GM23338 (cell line): ENCODE measurements at places on chromosomes 2 and 18.

DNA sequence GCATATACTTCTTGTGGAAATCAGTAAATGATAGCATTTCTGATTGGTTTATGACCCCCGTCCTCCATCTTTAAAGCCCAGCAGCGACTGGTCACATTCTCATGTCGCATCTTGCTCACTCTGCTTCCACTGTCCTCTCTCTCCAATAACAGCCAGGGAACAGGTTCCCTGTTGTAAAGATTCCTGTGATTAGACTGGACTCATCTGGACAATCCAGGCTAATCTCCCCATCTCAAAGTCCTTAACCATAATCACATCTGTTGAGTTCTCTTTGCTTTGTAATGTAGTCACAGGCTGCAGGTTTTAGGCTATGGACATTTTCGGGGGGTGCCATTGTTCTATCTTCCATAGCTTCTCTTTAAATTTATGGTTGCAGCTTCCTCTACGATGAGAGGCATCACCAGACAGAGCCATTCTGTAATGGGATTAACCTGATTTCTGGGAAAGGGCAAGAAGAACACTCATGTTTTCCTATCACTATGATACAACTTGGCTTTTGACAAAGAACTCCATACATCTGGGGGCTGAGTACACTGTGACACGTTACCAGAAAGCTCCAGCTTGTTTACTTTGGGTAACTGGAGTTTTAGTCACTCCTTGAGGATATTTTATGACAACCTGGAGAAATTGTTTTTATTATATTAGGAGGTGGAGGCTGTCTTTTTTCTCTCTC, 159.0 kb downstream of the NYAP2 start:
- H3K4me1 ChIP-seq: no peaks in the 10 kb centered on the region
- no peak overlapping the region for H3K27ac ChIP-seq
- H3K36me3 ChIP-seq: no peaks in the 10 kb centered on the region
- H3K27me3 ChIP-seq: no peaks in the 10 kb centered on the region
- DNase-seq: no peak

DNA sequence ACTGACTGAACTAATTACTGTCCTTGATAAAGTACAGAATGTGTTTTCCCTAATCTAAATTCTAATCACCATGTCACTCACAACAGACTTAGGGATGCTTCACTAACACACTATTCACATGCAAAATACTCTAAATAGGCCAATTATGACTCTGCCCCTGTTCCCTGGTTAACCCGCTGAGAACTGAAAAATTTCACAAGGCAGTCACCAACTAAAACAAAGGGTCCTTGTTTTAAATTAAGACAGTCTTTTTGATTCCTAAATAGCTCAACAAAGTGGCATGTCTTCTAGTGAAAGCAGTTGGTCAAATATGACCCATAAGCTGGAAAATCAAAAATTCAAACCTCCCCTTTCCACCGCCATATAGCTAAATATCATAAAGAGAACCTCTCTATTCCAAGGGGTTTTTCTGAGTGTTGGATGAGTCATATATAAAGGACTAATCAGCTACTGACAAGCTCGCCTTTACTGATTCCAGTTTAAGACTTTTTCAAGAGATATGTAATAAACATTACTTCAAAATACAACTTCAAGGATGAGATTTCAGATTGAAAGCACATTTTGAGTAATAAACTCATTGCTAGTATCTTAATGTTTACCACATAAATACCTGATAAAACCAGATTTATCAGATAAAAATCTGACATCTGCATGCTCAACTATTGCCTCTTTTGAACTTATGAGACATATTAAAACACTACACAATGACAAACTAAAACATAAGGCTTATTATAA, 235.8 kb downstream of the TCF4 start:
- no peaks in the 10 kb centered on the region for H3K36me3 ChIP-seq
- H3K27ac ChIP-seq: no peak overlapping the region
- H3K27me3 ChIP-seq: peaks cover 5% of the 10 kb centered on the region; the same call in 1 of the 2 replicates
- H3K4me3 ChIP-seq: peak overlapping the region; percentile 1; the same call in 1 of the 2 replicates
- DNase-seq: peak; percentile 79
- H3K4me1 ChIP-seq: peaks cover 79% of the 10 kb centered on the region

GRCh38 chr2:5392658-5393057, 299.5 kb upstream of the SOX11 start:
- H3K4me1 ChIP-seq: no peaks in the 10 kb centered on the region
- DNase-seq: no peak
- H3K36me3 ChIP-seq: no peaks in the 10 kb centered on the region
- H3K27me3 ChIP-seq: no peaks in the 10 kb centered on the region
- H3K27ac ChIP-seq: no peak overlapping the region

- H3K36me3 ChIP-seq: no peaks in the 10 kb centered on the region
- no peak overlapping the region for H3K4me3 ChIP-seq
- H3K4me1 ChIP-seq: 0 out of 2 replicates have a peak, but pooled peaks cover 12% of the 10 kb centered on the region
- no peaks in the 10 kb centered on the region for H3K27me3 ChIP-seq
- H3K27ac ChIP-seq: no peak overlapping the region
- no peak for DNase-seq
Observed at GRCh38 chr2:203579730-203580129, 44.6 kb upstream of the RAPH1 start.

DNA sequence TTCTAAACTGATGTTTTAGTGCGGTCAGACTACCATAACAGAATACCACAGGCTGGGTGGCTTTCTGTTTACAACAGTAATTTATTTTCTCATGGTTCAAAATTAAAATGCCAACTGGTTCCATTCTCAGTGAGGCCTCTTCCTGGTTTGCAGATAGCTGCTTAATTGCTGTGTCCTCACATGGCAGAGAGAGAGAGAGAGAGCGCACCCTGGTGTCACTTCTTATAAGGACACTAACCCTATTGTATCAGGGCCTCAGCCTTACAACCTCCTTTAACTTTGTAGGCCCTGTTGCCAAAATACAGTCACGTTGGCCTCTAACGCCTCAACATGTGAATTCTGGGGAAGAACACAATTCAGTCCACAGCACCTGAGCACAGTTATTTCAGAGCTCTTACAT, 37.5 kb upstream of the ZNF385B start:
- no peaks in the 10 kb centered on the region for H3K27me3 ChIP-seq
- peak; percentile 91 for DNase-seq
- H3K36me3 ChIP-seq: no peaks in the 10 kb centered on the region

GRCh38 chr18:63427558-63427957, 5.3 kb upstream of the VPS4B start:
- no peaks in the 10 kb centered on the region for H3K36me3 ChIP-seq
- no peaks in the 10 kb centered on the region for H3K27me3 ChIP-seq
- H3K4me3 ChIP-seq: no peak overlapping the region
- H3K27ac ChIP-seq: no peak overlapping the region

DNA sequence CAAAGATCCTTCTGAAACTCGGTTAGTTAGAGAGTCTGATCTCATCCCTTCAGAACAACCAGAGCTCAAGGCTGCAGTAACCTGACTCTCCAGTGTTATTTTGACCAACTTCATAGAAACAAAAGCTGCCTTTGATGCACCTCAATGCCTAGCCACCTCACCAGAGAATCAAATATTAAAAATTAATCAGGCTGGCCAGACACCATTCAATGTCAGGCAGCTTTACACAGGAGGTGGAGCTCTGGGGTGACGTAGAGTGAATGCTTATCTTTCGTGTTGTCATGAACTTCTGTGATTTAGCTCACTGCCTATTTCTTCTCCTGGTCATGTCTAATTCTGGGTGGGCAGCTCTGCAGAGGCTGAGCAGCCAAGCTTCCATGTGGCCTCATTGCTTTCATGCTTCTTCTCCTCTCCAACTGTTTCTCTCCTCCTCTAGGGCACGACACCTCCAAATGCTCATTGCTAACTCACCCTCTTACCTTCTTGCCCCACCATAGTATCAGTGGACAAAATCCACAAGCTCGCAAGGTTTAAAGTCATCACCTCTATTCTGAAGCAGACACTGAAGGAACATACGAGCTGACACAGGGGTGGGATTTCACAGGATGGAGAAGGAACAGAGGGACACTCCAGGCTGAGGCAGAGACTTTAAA, 39.4 kb downstream of the AAK1 start:
- H3K36me3 ChIP-seq: no peaks in the 10 kb centered on the region
- no peak overlapping the region; the same call in 1 of the 2 replicates for H3K27ac ChIP-seq
- no peak for DNase-seq
- no peaks in the 10 kb centered on the region for H3K27me3 ChIP-seq

DNA sequence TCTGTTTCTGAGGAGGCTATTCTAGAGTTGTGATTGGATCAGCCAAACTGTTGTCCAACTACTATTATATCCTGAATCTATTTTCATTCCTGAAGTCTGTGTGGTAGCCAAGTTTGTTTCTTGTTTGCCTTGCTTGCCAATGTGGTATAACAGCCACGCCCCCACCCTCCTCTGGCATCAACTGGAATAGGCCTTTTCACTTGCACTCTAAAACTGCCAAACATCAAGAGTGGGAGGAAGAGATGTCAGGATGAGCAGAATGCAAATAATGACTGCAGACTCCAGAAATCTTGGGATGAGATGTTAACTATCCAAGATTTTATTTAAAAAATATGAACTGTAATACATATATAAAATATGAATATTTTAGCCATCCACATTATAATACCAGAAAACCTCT, 246.1 kb downstream of the NRXN1 start:
- no peaks in the 10 kb centered on the region for H3K4me1 ChIP-seq
- no peaks in the 10 kb centered on the region for H3K36me3 ChIP-seq
- no peak overlapping the region for H3K27ac ChIP-seq
- no peak overlapping the region for H3K4me3 ChIP-seq
- DNase-seq: no peak
- H3K27me3 ChIP-seq: no peaks in the 10 kb centered on the region

DNA sequence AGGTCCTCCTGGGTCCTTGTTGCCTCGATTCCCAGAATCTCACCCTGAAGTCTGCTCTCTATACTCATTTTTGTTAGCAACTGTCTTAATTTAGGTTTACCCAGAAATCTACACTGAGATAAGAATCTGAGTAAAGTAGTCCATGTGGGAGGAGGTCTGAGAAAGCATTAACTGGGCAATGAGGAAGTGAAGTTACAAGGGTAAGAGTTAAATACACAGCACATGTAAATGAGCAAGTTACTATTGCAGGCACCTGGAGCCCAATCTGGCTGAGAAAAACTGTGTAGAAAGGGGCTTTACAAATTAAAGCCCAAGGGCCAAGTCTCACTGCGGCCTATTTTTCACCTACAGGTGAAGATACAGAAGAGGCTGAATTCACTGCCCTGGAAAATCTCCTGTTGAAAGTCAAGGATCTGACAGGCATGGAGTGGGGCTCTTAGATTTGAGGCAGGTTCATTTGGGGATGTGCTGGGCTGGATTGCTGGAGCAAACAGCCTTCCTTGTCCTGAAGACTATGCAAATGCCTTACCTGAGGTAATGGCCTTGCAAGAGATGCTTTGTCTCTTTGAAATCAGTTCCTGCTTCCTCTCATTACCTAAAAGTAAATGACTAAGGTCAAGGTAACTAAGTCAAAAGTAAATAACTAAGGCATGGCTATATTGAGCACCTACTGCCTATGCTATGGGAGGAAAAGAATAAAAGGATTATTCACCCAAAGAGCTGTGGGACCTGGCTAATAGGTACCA, 84.4 kb upstream of the DYNAP start:
- H3K36me3 ChIP-seq: no peaks in the 10 kb centered on the region
- H3K4me1 ChIP-seq: no peaks in the 10 kb centered on the region
- no peak overlapping the region for H3K27ac ChIP-seq
- no peak overlapping the region for H3K4me3 ChIP-seq
- DNase-seq: no peak
- H3K27me3 ChIP-seq: no peaks in the 10 kb centered on the region
